ENCODE measurements at places on chromosomes 3 and 15.

DNA sequence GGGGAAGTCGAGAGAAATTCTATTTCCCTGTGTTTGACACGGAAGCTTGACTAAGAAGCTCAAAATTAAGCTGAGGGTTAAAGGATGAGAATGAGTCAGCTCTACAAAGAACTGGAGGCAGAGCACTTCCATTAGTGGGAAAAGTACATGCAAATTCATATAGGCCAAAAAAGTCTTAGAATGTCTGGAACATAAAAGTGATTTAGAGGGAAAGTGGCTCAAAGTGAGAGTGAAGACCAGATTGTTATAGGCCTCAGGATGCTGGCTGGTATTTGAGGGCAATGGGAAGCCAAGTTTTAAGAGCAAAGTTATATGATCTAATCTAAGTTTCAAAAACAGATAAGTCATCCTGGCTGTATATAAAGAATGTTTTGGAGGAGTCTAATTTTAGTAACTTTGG is 857.3 kb downstream of the NAALADL2 start:
- no peak for DNase-seq

DNA sequence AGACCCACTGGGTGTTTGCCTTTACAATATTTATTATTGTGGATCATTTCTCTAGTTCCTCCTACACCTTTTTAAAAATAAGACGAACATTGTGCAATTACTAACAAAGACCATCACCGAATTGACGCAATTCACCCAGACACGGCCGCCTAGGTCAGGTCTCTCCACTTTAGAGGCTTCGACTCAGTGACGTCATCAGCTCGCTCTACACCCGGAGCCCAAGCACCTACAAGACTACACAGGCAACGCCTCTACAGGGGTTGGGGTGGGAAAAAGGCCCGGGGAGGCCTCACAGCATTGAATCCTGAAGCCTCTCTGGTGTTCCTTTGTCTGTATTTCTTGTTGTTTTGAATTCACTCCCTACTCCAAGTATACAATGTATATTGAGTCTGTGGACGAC is 16.6 kb downstream of the ZIC4 start:
- DNase-seq = no peak

- no peak for DNase-seq
Observed at GRCh38 chr3:179074656-179075055, 3.0 kb upstream of the ZMAT3 start.

DNA sequence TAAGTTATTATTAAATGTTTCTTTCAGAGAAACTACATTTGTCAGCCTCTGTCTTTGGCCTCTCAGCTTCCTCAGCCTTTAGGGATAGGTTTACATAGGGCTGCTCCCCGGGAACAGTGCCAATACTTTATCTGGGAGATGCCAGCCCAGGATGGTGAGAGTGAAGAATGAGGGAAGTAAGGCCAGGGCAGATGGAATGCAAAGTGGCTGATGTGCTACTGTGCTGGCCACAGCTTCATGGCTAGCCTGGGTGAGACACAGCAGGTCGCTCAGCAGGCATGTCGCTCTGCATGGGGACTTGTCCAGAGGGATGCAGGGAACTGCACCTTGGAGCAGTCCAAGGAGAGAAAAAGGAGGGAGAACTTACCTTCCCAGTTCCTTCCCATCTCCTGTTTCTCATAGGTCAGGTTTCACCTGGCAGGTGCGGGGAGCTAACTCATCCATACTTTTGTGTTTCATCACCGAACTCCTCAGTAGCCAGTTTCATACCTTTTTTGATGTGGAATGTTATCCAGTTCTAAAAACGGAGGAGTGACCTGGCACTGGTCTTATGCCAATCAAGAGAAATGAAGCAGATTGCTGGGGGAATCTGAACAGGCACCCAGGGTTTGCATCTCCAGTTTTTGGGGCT is 30.9 kb upstream of the C15orf39 start:
- peak; percentile 41 for DNase-seq

DNA sequence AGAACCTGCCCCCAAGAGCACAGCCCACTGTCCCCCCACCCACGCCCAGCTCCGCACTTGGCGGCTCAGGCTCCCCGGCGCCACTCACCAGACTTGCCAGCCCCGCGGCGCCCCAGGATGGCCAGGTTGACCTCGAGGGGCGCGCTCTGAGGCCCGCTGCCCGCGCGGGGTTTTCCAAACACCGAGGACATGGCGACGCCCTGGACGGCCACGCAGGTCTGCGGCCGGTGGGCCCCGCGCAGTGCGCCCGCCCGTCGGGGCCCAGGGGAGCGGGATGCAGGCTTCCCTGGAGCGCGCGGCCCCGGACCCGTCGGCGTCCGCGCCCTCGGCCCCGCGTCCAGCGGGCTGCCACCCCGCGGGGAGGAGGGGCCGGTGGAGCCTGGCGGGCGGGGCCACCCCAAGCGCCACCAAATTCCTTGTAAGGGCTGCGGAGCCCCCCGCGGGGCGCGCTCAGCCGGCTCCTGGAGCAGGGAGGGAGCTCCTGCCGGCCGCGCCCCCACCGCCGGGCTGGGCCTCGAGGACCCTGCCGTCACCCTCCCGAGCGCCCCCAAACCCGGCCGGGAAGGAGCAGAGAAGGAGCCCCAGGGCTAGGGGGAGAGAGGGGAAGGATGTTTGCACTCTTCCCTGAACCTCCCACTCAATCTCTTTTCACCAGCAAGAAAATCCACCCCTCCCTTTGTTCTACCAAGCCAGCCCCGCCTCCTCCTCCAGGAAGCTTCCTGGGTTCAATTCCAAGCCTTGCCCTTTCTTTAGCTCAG is at the start of gene RASL12:
TSS of gene RASL12 (minus strand) at position 347 of the 758 bp plus-strand sequence. CDS start at position 191, 156 bp downstream.
- no peak for DNase-seq

GRCh38 chr15:66942649-66943390 is 122.6 kb upstream of the SMAD3 start:
- DNase-seq = no peak

GRCh38 chr15:75861750-75862402 is 18.6 kb downstream of the UBE2Q2 start:
- no peak for DNase-seq

- no peak for DNase-seq
Observed at GRCh38 chr3:150639262-150639661, 36.1 kb downstream of the SELENOT start.

DNA sequence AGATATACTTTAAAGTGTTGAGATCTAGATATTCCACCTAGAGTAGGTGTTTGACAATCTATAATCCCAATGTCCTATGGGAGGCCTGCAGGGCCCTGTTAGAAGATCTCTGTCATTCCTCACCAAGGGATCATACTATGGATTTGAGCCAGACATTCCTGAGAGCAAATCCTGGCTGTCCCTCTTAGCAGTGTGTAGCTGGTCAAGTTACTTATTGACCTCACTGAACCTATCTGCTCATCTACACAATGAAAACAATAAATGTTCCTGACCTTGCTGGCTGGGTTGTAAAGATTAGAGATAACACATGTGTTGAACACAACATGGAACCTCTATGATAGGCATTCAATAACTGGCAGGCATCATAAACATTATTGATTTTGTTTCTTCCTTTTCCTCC is 265.6 kb upstream of the ATP11B start:
- DNase-seq = no peak

- DNase-seq = no peak
Observed at GRCh38 chr3:123385981-123386380, 62.9 kb downstream of the ADCY5 start.

- DNase-seq = no peak
Observed at GRCh38 chr3:194828926-194829325, 143.2 kb downstream of the FAM43A start.

DNA sequence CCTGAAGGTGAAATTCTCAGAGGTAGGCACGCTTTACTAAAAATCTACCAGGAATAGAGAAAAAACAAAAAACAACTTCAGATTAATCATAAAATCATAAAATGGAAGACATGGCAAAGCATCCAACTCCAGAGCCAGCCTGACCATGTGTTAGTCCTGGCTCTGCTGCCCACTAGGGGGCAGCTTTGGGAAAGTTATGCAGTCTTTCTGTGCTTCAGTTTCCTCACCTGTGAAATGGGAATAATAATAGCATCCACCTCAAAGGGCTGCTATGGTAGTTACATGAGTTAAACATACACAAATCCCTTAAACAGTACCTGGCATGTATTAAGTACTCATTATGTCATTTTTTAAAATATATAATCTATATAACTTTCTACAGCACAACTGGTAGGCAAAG is 52.3 kb downstream of the WNT5A start:
- DNase-seq = no peak

DNA sequence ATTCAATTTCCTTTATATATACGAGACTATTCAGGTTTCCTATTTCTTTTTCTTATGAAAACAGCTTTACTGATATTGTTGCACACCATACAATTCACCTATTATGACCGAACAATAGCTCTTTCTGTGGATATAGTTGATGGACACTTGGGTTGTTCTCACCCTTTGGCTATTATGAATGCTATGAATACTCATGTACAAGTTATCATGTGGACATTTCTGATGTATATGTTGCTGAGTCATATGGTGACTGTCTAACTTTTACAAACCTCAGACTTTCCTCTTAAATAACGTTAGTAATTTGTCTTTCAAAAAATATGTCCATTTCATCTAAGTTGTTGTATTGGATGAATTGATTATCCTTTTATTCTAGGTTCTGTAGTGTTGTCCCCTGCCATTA is 15.7 kb upstream of the USF3 start:
- DNase-seq = no peak

DNA sequence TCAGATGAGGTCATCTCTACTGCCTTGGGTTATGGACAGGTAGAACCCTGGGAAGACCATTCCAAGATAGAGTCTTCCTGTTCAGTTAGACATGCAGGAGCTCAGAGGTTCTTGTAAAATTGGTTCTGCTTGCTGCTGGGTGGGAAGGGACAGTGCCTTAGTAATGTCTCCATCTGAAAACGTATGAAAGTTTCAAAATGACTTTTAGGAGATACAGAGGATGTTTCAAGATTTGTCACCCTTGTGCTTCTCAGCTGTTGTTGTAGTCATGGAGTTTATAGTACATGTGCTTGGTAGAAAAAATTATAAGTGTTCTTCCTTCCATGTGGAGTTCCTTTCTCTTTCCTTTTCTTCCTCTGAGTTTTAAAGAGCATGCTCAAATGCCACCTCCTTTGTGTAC is 885.2 kb upstream of the CFAP20DC start:
- no peak for DNase-seq

- no peak for DNase-seq
Observed at GRCh38 chr15:63985221-63986184, 60.8 kb downstream of the DAPK2 start.

- DNase-seq = peak; percentile 89
Observed at GRCh38 chr15:90059208-90059985, 42.9 kb downstream of the IDH2 start.

DNA sequence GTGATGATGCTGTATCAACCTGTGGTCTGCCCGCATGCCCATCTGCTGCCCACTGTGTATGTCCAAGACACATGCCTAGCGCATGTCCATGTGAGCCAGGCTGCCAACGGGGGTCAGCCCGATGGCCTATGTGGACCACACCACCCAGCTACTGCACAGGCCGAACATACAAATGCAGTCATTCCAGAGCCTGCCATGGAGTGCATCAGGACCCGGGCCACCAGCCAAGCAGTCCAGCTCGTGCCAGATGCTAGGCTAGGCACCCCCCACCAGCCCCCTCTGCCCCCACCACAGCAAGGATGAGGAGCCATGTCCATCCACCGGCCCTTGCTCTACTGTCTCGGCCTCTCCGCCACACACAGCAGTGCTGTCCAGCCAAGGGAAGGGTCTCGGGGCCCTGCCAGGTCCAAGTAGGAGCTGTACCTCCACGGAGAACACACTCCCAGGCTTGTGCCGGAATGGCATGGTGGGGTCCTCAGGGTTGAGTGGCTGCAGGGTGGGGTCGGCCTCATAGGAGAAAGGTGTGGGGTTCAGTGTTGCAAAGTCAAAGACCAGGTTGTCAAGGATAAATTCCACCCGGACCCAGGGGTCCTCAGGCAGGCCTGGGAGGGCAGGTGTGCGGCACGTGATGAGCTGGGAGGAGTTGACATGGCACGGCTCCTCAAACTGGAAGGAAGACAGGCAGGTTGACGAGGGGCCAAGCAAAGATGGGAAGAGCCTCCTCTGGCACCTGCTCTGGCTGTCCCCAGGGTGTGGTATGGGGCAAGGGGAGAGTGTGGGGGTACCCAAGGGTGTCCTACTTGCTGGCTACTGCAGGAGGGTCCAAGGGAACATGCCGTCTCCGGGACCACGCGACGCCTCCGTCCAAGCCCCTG is 15.3 kb downstream of the PLXNB1 start:
- DNase-seq = no peak

DNA sequence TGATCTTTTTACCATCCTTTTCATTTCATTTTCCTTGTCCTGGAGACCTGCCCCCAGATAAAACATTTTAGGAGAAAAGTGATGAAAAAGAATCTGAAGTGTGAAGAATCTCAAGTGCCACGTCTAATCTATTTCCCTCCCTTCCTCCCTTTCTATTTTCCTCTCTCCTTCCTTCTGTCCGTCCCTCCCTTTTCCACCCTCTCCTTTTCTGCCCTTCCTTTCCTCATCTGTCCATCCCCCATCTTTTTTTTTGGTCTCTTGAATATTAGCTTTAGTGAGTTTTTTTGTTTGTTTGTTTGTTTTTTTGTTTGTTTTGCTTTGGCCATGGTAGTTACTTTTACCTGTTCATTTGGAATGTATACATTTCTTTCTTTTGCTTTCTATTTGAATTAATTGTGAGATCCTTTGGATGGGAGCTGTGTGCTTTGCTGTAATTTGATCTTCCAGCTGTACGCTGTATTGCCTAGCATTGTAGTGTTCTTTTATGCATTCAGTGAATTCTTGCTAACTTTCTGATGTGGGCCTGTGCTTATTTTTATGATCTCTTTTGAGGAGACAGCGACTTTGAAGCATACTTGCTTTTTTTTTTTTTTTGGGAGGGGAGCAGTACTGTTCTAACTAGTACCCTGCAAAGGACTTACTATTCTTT is 19.2 kb downstream of the CDIN1 start:
- DNase-seq = no peak

Data from activated effector memory CD4-positive, alpha-beta T cell treated with anti-CD3 and anti-CD28 coated beads, Interleukin-2, amount 50 U/mL, for 16 hours (primary cell).